ENCODE measurements at places on chromosomes 2 and 18.

GRCh38 chr2:99156891-99157290, 2.1 kb downstream of the LIPT1 start:
- H3K36me3 ChIP-seq, result no peaks in the 10 kb centered on the region
- H3K4me3 ChIP-seq, result no peak overlapping the region
- peaks cover 24% of the 10 kb centered on the region for H3K4me1 ChIP-seq
- no peak overlapping the region for H3K27ac ChIP-seq

DNA sequence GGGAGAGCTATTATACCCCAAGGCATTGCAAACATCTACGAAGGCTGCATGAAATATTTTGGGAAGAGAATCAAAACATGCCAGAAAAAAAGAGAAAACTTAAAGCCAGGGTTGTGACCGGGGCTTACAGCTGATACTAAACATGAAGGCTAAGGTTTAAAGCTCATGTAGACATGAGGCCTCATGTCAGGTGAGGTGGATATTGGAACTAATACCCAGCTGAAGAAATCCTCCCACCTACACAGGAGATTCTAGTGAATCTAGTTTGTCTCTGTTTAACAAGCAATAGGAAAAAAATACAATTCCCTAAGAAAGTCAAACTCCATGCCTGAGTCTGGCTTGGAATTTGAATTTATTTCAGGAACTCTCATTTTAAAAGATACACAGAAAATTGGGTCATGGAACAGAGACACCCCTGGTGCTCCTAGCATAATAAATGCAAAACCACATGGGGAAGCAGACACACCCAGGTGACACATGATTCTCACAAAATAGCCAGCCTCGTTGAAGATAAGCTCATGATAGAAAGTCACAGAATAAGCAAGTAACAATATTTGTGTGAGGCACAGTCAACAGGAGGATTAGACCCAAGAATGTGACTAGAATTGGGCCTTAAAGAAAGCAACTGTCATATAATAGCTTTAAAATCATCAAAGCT, 42.2 kb downstream of the UPP2 start:
- no peak overlapping the region for H3K4me3 ChIP-seq
- H3K27ac ChIP-seq, result no peak overlapping the region

GRCh38 chr2:174996622-174997021, 8.6 kb downstream of the CHN1 start:
- H3K4me1 ChIP-seq, result no peaks in the 10 kb centered on the region
- no peak for DNase-seq
- no peak overlapping the region for H3K27ac ChIP-seq
- no peaks in the 10 kb centered on the region for H3K27me3 ChIP-seq
- no peak overlapping the region for H3K4me3 ChIP-seq
- no peaks in the 10 kb centered on the region for H3K36me3 ChIP-seq

DNA sequence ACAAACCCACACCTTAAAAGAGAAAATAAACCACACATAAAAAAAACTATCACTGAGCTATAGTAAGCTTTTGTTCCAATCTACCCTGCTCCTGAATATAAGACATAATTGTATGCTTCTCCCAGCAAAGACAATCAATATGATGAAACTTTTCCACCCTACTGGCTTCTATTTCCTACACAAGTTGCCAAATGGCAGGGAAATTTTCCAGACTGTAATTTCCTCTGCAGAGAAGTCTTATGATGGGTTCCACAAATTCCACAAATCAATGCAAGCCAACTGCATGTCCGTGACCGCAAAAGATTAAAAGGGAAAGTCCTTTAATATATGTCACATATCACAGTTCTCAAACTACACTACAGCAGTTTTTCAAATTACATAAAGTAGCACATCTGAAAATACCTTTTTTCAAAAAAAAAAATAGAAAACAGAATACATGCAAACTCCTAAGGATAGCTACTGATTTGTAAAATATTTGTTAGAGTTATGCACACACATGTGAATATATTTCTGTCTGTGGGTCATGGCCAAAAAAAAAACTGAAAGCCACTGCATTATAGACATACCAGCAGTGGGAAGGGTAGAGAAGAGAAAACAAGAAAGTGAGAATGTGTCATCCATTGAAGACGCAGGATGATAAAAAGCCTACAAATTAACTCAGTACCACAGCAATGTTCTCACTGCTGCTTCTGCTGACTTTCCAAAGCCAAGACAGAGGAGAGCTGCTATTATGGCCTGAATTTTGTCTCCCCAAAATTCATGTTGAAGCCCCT, 61.4 kb downstream of the RPL31 start:
- peak overlapping the region; percentile 75 for H3K27ac ChIP-seq
- H3K4me3 ChIP-seq, result no peak overlapping the region
- H3K36me3 ChIP-seq, result peaks cover under 1% of the 10 kb centered on the region
- H3K4me1 ChIP-seq, result peaks cover 36% of the 10 kb centered on the region
- no peaks in the 10 kb centered on the region for H3K27me3 ChIP-seq

GRCh38 chr2:16181062-16181740, 240.9 kb downstream of the MYCN start:
- no peaks in the 10 kb centered on the region for H3K27me3 ChIP-seq
- no peaks in the 10 kb centered on the region for H3K36me3 ChIP-seq
- no peaks in the 10 kb centered on the region for H3K4me1 ChIP-seq
- H3K4me3 ChIP-seq, result no peak overlapping the region
- no peak for DNase-seq

DNA sequence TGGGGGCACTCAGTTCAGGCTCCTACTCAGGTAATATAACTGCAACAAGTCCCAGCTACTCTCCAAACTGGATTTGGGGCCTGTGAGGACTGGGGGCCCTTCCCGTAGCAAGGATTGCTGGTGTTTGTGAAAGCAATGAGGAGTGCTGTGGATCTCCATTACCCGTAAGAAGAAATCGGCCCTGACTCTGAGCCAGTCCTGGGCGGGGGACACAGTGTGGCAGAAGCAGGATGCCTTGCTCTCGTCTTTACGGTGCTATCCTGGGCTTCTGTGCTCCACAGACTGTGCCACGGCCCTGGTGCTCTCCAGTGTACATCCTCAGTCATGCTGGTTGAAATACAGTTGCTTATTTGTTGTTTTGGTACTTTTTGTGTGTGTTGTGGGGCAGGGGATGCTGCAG, 172.9 kb downstream of the NDUFA10 start:
- no peak for DNase-seq
- H3K27me3 ChIP-seq, result no peaks in the 10 kb centered on the region
- H3K4me1 ChIP-seq, result no peaks in the 10 kb centered on the region
- no peaks in the 10 kb centered on the region for H3K36me3 ChIP-seq
